ENCODE measurements at places on chromosomes 16 and 17.

GRCh38 chr17:50686494-50687199 lies 21.1 kb downstream of the ANKRD40 start:
- DNase-seq, result no peak

- DNase-seq, result no peak
Observed at GRCh38 chr17:6677158-6677831, 25.7 kb downstream of the C17orf100 start.

DNA sequence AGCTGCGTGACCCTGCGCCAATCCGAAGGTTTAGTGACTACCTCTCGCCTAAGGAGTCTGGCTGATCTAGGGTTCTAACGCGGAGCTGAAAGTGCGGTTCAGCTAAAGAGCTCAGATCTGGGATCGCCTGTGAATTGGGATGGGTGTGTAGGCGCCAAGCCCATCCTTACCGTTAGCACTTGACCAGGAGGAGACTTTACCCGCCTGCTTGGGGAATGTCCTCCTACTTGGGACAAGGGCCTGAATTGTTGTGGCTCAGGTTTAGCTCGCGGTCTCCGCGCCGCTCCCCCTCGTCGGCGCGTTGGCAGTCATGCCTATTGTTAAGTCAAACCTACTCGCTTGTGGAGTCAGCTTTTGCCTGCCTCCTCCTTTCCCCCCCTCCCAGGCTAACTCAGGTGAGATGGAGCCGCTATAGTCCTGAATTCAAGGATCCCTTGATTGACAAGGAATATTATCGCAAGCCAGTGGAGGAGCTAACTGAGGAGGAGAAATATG lies 480 bp downstream of the MRPS7 start:
- DNase-seq, result no peak

- DNase-seq, result no peak
Observed at GRCh38 chr17:58415371-58416055, 1.8 kb downstream of the RNF43 start.

DNA sequence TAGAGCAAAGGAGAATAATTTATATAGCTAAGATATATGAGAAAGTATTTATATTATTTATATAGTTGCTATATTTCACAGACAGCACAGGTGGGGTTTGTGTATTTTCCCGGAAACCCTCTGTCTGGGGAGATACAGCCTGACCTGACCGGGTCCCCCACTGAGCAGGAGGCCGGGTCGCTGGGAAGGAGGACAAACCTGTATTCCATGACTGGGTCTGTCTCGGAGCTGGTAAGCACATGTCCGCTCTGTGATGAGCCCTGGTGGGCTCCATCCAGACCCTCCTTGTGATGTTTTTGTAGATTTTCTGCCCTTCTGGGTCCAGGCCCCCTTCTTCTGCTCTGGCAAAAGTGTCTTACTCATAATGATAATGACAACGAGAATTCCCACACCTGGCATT lies 27.7 kb downstream of the WNT9B start:
- no peak for DNase-seq

All from WTC11 (cell line).